ENCODE measurements at places on chromosomes 11 and 22.
A peak's percentile ranks its signal among the peaks of the same experiment; 100 is the strongest.

DNA sequence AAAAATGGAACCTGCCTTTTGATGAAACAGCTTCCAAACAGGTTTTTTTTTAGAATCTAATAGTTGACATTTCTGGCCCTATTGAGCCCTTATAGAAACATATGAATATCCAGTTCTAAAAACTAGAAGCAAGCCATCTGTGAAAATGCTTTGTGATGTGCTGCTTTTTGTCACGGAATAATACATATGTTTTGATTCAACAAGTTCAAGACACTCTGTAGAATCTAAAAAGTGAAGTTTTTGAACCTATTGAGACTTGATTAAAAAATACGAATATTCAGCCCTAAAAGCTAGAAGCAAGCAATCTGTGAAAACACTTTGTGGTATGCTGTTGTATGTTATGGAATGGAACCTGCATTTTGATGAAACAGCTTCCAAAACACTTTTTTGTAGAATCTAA lies 106.7 kb upstream of the VPREB1 start:
- no peak for DNase-seq

DNA sequence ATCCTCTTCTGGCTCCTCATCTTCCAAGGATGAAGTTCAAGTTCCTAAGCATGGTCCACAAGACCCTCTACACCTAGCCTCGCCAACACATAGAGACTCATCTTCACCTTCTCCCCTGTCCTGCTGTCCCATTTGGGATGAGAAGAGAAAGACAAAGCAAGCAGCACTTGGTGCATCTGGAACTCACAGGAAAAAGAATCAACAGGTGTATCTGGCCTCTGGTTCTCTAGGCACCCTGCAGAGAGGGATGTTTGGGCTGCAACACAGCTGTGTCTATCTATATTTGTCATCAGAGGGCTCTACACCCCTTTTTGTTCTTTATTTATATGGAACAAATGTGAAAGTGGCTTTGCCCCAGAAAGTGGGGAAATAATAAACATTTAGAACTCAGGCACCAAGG lies 82.1 kb upstream of the GALNT18 start:
- no peak for DNase-seq

DNA sequence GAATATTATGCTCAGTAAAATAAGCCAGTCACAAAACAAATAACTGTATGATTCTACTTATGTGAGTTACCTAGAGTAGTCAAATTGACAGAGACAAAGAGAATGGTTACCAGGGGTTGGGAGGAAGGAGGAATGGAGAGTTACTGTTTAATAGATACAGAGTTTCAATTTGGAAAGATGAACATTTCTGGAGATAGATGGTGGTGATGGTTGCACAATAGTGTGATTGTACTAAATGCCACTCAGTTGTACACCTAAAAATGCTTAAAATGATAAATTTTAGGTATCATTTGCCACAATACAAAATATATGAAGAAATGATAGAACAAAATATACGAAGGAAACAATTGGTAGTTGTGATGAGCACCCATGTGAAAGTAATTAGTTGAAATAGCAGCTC lies 43.4 kb downstream of the PDHX start:
- no peak for DNase-seq

DNA sequence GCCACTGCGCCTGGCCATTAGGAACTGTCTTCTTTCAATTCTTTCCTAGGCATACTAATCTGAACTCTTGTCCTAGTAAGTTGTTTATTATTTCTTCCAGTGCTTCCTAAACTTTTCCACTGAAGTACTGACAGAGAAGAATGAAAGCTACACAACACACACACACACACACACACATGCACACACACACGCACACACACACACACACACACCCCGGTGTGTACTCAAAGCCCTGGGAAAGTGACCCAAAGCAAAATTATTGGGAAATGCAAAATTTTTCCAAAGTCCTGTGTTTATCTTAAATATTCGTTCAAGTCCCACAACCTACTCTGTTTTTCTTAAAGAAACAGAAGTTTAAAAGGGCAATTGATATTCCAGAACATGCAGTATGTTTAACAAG lies 19.4 kb upstream of the SIK2 start:
- DNase-seq, result no peak

- no peak for DNase-seq
Observed at GRCh38 chr22:49303061-49303735, 524.5 kb downstream of the BRD1 start.

- DNase-seq, result no peak
Observed at GRCh38 chr11:85740481-85741400, 54.7 kb upstream of the CCDC89 start.

- no peak for DNase-seq
Observed at GRCh38 chr11:60235321-60235720, 7.6 kb downstream of the MS4A4E start.

DNA sequence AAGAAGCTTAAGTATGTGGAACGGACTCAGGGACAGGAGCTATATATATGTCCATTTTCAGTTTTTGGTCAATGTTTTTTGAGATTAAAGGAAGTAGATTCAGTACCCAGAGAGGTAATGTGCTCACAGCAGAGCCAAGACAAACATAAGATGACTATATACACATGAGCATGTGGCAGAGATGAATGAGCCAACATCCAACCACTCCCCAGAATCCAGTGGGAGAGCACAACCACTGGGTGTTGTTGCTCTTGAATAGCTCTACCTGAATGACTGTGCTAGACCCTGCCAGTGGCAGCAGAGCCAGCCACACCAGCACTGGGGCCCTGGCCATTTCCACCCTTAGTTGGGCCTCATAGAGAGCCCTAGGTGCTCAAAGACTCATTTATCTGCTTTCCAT lies 10.7 kb upstream of the SYTL2 start:
- DNase-seq, result no peak

GRCh38 chr11:119318240-119319135 lies 1.6 kb upstream of the MCAM start:
- no peak for DNase-seq

DNA sequence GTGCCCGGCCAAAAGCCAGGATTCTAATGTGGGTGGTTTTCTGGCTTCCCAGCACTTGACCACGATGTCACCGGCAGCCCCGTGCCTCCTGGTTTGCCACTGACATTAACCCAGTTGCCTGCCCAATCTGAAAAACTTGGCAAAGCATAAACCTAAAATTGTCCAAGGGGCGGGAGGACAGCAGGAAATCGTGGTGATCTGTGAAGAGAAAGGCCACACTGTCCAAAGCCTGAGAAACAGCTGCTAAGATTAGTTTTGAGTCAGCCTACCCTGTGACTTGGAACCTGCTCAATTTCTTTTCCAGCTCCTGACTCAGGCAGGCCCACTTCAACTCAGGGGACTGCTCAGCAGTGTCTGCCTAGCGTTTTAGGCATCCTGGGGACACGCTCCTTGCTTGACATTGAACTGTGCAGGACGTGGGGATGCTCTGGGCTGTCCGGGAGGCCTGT lies 8.2 kb upstream of the F2 start:
- DNase-seq, result no peak

DNA sequence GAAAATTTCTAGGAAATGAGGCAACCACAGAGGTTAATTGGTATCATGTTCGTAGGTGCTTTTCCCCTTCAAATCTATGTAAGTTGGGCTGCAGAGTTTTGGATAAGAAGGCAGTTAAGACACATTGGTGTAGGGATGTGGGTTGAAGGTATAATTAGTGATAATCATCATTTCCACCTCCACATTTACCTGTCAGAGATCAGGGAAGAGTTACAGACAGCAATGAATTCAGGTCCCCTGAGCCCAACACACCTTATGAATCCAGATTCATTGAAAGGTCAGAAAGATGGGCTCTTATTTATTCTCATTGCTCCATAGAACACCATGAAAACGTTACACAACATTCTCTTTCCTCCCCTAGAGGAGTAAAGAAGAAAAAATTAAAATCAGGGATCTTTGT lies 308.7 kb downstream of the C11orf87 start:
- DNase-seq, result no peak

- no peak for DNase-seq
Observed at GRCh38 chr22:17913801-17914347, 110.5 kb downstream of the MICAL3 start.

- no peak for DNase-seq
Observed at GRCh38 chr11:597166-597725, 18.5 kb downstream of the IRF7 start.

GRCh38 chr22:42780070-42780540 lies 59.4 kb upstream of the A4GALT start:
- no peak for DNase-seq

DNA sequence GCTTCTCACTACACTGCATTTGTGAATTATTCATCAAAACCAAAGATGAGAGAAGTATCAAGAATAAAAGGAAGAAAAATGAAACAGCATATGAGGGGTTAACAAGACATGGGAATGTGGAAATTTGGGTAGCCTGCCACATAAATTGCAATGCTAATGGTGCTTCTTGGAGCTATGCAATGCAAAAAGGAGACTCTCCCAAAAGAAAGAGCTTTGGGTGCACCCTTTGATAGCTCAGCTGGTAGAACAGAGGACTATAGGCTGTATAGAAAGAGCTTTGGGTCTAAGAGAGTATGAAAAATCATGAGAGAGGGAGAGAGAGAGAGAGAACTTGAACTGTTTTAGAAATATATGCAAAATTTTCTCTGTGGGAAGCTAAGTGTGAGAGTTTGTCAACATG lies 26.3 kb downstream of the SPA17 start:
- DNase-seq, result no peak

DNA sequence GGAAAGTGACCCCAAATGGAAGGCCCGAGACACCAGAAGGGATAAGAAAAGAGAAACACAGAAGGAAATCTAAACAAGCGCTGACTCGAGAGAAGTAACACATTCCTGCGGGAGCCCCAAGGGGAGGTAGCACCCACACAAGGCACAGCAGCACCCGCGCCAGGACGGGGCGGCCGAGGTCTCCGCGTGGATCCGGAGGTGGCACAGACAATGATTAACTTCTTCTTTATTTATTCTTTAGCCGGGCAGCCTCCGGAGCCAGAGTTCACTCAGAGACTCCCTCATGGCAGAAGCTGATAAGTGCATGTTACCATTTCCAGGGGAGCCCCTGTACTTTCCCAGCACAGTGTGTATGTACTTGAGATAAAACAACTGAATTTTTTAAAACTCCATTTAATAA lies 5.1 kb downstream of the TOLLIP start:
- DNase-seq, result no peak

- DNase-seq, result no peak
Observed at GRCh38 chr11:57224537-57224936, 12.5 kb downstream of the APLNR start.

GRCh38 chr11:44733877-44734276 lies 7.1 kb downstream of the TSPAN18 start:
- no peak for DNase-seq

DNA sequence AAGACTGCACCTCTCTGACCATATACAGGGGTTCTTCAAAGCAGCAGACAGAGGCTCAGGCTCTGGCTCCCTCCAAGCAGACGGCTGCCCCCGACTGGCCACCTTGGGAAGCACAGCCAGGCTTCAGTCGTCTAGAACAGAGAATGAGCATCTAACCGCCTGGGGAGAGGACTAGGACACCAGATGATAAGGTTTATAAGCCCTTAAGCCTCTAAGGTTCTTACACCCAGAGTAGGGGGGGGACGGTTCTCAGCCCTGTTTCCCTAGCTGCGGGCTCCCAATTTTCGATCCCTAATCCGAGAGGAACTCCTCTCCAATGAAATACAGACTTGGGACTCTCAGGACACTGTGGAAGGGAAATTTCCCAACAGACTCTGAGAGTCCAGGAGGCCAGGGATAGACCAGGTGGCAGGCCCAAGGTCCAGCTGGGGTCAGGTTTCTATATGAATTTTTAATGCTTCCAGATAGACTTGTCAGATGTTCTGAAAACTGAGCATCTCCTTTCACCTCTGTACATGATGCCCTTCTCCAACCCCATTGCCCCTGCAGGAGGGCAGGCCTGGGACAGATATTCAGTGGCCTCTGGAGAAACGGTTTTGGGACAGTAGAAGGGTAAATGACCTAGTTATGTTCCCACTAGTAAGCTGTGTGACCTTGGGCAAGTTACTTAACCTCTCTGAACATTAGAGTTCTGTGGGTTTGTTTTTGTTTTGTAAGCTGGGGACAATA lies 20.2 kb downstream of the RTN4RL2 start:
- peak; percentile 40 for DNase-seq

DNA sequence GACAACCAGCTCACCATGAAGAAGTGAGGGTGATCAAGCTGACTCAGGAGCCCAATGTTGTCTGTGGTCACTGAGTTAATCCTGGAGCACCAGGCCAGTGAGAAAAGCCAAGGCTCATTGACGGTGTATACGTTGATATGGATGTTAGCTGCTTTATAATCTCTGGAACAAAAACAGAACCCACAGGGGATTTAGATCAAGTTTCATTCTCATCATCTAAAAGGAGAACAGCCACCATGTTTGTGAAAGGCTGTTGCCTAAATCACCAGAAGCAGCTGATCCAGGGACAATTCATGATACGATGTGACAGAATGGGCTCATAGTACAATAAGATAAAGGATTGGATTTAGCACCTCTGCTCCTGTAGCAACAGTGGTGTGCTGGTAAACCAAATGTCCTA lies 68.5 kb downstream of the GDPD4 start:
- DNase-seq, result no peak

GRCh38 chr11:13862845-13863392 lies 99.6 kb upstream of the SPON1 start:
- no peak for DNase-seq

DNA sequence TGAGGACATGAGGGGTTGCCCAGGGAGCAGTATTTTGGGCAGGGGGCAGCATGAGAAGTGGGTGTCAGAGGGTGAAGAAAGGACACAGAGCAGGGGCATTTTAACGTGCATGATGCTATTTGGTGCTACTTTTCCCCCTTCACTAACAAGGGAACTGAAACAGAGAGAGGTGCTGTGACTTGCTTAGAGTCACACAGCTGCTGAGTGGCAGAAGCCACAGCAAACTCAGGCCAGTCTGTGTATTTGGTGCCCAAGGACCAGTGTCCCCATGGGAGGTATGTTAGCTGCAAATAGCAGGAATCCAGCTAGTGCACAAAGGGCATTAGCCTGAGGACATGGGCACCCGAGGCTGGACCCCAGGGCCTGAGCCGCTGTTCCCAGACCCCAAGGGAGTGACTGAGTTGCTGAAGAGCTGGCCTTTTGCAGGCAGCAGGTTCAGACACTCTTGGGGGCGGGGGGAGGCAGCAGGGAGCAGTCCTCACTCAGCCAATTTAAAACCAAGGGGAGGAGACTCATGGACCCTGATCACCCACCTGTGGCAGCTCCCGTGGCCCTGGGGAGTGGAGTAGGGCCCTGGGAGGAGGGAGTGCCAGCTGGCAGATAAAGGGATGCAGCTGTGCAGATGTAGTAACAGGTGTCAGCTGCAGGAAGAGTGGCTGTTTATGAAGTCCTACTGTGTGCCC lies 14.6 kb downstream of the PARVG start:
- DNase-seq, result no peak

DNA sequence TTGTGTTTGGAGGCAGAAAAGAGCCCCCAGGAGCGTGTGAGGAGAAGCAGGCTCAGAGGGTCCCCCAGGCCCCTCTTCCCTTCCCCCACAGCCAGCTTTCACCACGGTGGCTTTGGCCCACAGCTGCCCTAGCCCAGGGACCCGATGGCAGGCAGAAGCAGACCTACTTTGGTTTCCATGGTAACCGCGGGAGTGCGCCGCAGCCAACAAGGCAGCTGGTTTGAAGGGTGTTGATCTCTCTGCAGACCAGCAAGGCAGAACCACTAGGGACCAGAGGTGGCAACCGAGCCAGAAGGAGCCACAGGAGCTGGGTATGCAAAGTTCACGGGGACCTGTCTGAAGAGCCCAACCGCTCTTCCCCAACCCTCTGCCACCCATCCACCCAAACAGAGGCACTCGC lies 69.4 kb downstream of the BUD13 start:
- no peak for DNase-seq
